ENCODE measurements at places on chromosomes 16 and 17.
A peak's percentile ranks its signal among the peaks of the same experiment; 100 is the strongest.

GRCh38 chr16:85172455-85173145 lies 60.3 kb upstream of the CIBAR2 start:
- peak; percentile 25 for DNase-seq

GRCh38 chr16:50957056-50957455 lies 194.0 kb downstream of the SALL1 start:
- DNase-seq = no peak

DNA sequence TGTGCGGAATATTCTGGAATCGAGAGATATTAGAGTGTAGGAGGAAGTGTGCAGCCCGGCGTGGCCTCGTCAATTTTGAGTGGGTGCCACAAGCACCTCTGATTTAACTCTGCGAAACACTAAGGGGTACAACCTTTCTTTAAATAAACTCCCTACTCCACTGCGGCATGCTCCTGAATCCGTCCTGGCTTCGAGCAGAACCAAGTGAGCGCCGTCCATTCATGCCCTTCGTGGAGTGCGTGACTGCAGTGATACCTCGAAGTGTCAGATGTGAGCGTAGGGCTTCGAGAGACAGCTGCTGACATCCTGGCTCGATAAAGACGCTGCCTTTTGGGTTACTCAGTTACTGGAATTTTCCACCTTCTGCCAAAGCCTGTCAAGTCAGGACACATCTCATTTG lies 128.8 kb downstream of the FOXL1 start:
- DNase-seq = no peak

- DNase-seq = no peak
These were observed 86.0 kb downstream of the AIPL1 start for GRCh38 chr17:6348891-6349290.

DNA sequence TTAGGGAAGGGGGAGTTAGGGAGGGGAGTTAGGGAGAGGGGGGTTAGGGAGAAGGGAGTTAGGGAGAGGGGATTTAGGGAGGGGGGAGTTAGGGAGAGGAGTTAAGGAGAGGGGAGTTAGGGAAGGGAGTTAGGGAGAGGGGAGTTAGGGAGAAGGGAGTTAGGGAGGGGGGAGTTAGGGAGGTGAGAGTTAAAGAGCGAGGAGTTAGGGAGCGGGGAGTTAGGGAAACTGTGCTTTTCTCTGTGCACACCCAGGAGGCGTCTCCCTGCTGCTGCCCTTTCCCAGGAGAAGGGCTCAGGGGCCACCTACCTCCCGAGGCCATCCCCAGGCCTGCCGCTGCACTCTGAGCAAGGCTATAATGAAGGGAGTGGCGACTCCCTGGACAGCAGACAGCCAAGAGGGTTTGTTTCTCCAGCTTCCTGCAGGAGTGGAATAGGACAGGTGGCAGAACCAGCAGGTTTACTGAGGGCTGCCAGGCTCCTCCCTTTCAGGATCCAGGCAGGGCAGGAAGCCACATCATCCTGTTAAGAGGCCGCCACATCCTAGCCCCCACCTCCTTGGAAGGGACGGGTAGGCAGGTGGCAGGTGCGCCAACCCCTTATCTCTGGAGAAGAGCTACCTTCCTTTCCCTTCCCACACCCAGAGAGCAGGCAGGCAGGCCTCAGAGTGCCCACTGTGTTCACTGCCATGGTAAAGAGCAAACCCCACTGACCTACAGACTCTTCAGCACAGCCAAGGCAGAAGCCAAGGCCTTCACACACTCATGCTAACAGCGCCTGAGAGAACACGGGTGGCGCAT lies 4.3 kb downstream of the CANT1 start:
- no peak for DNase-seq

Measured in iris pigment epithelial cell (primary cell).